ENCODE measurements at places on chromosomes 3 and 15. TPM values are rescaled to one million over a fixed set of nuclear protein-coding genes. Genes with fewer than 3 reads are reported as not detected.

KLHL40 gene
- not detected for total RNA-seq

GPR87 gene
- not detected for total RNA-seq

MYRIP gene
- total RNA-seq = 0.85 TPM

IGF2BP2 gene
- total RNA-seq = 39.6 TPM

ATP8B4 gene
- total RNA-seq = 1.7 TPM

PODXL2 gene
- total RNA-seq = 5.4 TPM

GPR156 gene
- 2.0 TPM for total RNA-seq

PLA1A gene
- total RNA-seq = 0.13 TPM

SLCO2A1 gene
- under 0.01 TPM for total RNA-seq

MAGI1 gene
- total RNA-seq = 41.3 TPM

P3H2 gene
- total RNA-seq = 23.8 TPM

REC114 gene
- not detected for total RNA-seq

FOXB1 gene
- total RNA-seq = not detected

TTLL13 gene
- total RNA-seq = not detected

SMCO1 gene
- total RNA-seq = not detected

ISLR gene
- 134 TPM for total RNA-seq

NDN gene
- 66.9 TPM for total RNA-seq

GPR171 gene
- not detected for total RNA-seq

COPB2 gene
- 246 TPM for total RNA-seq

GOLGA6B gene
- not detected for total RNA-seq

BNC1 gene
- total RNA-seq = 0.91 TPM

SCAANT1 gene
- total RNA-seq = not detected

GOLGA8O gene
- 0.96 TPM for total RNA-seq

SERINC4 gene
- not detected for total RNA-seq

SLC49A4 gene
- total RNA-seq = 17.6 TPM

SENP8 gene
- total RNA-seq = 1.9 TPM

SIDT1 gene
- 0.20 TPM for total RNA-seq

UCN2 gene
- total RNA-seq = 1.4 TPM

HCLS1 gene
- 0.76 TPM for total RNA-seq

IMPG2 gene
- 0.33 TPM for total RNA-seq

ARHGEF26 gene
- 1.4 TPM for total RNA-seq

PFKFB4 gene
- 62.5 TPM for total RNA-seq

LDHAL6B gene
- total RNA-seq = not detected

CIDEC gene
- not detected for total RNA-seq

SPRED1 gene
- 50.0 TPM for total RNA-seq

PDZRN3 gene
- total RNA-seq = 26.0 TPM

IL17RE gene
- 0.89 TPM for total RNA-seq

EHHADH gene
- 4.0 TPM for total RNA-seq

GOLGA8S gene
- 0.10 TPM for total RNA-seq

GPR27 gene
- total RNA-seq = 0.26 TPM

ERC2 gene
- total RNA-seq = 0.10 TPM

NPAP1 gene
- total RNA-seq = not detected

THRB gene
- total RNA-seq = 0.83 TPM

SLC6A1 gene
- total RNA-seq = 0.10 TPM

GNAT1 gene
- total RNA-seq = not detected

HIGD2B gene
- total RNA-seq = not detected
